ENCODE measurements at places on chromosomes 1 and 21.

DNA sequence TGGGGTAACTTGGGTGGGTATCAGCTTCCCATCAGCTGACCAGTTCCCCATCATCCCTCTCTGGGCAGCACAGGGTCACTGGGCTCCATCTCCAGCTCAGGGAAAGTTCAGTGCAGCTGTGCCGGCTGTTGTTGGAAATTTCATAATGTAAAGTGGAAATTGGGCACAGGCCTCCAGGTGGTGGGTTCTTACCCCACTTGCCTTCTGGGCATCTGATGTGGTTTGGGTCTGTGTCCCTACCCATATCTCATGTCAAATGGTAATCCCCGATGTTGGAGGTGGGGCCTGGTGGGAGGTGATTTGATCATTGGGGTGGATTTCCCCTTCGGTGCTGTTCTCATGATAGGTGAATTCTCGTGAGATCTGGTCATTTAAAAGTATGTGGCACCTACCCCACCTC, 59.7 kb upstream of the PSEN2 start:
- DNase-seq, result no peak

DNA sequence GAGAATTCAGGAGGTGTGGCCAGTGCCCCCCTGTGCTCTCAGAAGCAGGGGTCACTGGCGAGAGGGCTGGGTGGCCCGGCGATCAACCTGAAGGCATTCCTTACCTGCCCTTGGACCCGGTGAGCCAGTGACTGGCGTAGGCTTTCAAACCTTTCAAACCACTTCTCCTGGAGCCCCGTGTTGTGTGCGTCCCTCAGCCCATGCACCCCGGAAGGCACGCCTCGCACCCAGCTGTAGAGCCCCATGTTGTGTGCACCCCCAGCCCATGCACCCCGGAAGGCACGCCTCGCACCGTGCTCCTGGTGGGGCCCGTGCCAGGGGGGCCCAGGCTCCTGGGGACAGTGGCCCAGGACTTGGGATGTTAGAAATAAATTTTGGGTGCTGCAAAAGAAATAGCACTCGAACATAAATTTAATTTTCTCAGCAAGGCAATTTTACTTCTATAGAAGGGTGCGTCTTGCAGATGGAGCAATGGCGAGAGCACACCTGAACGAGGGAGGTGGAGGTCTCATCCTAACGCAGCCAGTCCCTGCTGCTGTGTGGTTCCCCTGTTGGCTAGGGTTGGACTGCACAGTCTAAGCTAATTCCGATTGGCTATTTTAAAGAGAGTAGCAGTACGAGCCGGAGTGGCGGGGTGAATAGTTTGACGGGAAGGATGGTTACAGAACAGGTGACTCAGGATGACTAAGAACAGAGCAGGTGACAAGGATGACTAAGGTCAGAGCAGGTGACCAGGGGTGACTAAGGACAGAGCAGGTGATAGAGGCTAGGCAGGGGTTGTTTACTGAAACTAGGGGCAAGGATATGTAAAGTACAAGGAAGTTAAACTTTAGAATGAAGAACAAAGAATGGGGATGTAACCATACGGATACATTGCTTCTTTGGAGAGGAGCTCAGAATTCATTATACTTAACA, 47.4 kb downstream of the PRKCZ start:
- DNase-seq, result no peak

GRCh38 chr1:97832481-97832880, 88.4 kb downstream of the DPYD start:
- no peak for DNase-seq

DNA sequence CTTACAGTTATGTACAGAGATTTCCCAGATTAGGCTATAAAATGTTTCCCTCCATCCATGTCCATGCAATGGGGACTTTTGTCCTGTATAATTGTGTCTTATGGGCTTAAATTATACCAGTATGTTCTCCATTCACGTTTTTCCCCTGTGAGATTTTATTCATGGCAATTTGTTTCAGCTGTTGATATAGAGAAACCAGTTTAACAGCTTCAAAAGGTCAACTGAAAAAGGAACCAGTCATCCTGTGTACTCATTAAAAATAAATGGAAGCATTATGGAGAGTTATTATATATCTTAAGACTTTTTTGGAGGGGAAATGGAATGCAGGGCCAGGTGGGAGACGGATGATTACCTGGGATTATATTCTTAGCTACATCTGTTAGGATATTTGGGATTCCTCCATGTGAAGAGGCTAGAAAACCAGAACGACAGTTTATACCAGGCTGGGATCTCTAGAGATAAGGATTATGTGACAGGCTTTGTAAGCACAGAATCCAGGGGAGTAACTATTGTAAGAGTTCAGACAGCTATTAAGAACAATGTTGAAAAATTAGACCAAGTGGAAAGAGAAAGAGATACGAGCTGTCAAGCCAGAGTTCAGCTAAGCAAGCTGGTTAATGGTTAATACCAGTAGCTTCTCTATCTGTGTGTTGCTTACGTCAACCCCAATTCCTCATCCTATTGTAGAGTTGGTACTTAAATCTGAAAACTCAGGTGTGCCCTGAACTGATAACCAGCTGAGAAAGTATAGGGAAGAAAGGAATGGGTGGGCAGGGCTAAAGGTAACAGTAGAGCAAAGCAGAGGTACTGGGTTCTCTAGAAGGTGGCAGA, 12.4 kb upstream of the ZNF697 start:
- DNase-seq, result no peak

DNA sequence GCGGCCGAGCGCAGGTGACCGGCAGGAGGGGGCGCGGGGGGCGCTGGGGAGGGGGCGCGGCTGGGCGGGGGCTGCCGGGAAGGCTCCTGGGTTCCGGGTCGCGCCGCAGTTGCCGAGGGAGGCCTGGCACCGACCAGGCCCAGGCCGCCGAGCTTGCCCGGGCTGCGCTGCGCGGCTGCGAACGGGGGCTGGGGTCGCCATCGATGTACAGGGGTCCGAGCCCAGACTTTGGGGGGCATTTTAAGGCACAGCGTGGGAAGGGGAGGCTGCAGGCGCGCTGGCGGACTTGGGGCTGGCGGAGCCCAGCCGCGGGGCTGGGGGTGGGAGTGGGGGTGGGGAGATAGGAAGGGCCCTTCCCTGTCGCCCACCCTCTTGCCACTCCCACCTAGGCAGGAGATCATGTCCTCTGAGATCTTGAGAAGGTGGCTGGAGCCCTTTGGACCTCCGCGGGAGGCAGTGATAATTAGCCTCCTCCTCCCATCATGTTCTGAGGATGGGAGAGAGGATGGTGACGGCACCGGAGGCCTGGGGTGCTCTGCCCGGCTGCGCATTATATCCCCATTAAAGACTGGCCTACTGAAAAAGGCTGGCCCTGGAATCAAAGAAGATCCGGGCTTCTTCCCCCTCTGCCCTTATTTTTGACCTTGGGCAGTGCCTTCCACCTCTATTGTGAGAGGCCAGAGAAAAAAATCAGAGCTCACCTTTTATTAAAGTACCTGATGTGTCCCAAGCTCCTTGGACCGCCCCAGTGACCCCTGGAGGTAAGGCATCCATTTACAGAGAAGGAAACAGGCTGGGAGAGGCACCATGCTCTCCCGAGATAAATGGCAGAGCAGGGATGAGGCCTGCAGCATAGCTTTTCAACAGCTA, 497 bp downstream of the FBXO44 start:
- DNase-seq, result no peak

- peak; percentile 49 for DNase-seq
Measured at GRCh38 chr1:54287176-54287650, 87.2 kb downstream of the MRPL37 start.

GRCh38 chr21:36806103-36806502, 107.2 kb downstream of the SIM2 start:
- no peak for DNase-seq

GRCh38 chr1:244388961-244389360, 62.7 kb downstream of the ADSS2 start:
- DNase-seq, result no peak

DNA sequence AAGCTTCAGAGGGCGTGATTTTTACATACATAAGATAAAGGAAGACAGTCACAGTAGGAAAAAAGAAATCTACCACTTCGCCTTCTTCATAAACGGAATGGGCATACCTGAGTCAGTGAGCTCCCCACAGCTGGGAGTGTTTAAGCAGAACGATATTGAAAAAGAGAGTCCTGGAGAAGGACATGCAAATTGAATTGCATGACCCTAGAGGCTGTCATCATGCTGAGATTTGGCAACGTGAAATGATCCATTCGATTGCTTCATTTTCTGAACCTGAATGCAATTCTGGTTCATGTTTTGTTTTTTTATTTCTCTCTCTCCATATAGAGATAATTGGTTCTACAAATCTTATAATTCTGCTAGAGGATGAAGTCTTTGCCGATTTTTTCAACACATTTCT, 3.7 kb downstream of the RGSL1 start:
- no peak for DNase-seq

DNA sequence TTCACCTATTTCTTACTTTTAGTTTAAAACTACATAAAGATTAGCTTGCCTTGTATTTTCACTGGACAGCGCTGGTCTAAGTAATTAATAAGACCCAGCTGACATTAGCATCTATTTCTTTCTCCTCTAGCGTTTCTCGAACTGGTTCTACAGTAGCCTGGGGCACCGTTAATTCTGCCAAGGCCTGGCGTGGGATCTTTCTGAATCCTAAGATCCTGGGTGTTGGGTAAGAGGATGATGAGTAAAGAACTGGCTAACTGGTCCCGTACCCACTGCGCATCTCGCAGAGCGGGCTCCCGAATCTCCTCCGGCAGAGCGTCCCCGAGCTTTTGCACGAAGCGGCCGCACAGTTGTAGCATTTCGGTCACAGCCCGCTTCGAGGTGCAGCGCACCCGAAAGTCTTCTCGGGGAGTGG, 309 bp downstream of the NSL1 start:
- DNase-seq, result no peak

GRCh38 chr1:107116306-107116790, 24.5 kb upstream of the NTNG1 start:
- no peak for DNase-seq

GRCh38 chr1:18957136-18957521, 653 bp upstream of the IFFO2 start:
- DNase-seq, result no peak

DNA sequence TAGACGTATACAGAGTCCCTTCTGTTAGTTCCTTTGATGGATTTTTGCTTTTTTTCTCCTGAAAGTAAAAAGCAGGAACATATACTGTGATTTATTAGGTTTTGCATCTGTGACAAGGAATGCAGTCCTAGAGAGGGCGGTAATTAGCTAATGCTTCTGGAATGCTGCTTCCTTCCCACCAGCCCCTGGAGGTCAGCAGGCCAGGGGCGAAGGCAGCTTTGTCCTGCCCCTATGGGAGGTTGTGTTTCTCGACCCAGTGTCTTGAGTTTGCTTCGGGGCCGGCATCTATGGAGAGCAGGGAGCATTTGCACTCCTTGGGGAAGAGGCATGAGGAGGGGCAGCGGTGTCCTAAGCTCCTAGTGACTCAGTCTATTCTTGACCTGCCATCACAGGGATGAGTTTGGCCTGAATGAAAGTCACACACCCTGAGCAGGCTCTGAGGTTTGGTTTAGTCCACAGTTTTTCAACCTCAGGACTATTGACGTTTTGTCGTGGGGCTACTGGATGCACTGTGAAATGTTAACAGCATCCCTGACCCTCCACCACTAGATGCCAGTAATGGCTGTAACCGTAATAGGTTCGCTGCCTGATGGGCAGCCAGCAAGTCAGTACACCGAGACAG, 85.0 kb upstream of the KCNJ15 start:
- no peak for DNase-seq

GRCh38 chr21:39675993-39676661, 63.4 kb downstream of the B3GALT5 start:
- DNase-seq, result no peak

DNA sequence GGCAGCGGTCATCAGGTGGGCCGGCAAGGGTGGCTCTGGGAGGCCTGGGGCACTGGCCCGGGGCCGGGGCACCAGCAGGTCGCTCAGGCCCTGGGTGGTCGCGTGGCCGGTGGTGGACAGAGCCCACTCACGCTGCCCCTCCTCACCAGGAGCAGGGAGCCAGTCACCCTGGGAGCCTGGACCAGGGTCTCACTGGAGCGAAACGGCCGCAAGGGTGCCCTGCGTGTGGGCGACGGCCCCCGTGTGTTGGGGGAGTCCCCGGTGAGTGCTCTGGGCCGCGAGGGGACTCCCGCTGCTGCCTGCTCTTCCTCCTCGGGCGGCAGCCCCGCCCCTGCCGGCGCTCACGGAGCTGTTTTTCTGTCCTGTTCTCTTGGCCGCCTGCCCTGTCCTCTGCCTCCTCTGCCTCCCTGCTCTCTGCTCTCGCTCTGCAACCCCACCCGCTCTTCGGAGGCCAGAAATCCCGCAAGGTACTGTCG, 23.5 kb downstream of the RNF223 start:
- no peak for DNase-seq

GRCh38 chr1:11943619-11944018, 9.1 kb downstream of the PLOD1 start:
- DNase-seq, result no peak

- no peak for DNase-seq
Measured at GRCh38 chr1:209428241-209428921, 155.1 kb upstream of the CAMK1G start.

DNA sequence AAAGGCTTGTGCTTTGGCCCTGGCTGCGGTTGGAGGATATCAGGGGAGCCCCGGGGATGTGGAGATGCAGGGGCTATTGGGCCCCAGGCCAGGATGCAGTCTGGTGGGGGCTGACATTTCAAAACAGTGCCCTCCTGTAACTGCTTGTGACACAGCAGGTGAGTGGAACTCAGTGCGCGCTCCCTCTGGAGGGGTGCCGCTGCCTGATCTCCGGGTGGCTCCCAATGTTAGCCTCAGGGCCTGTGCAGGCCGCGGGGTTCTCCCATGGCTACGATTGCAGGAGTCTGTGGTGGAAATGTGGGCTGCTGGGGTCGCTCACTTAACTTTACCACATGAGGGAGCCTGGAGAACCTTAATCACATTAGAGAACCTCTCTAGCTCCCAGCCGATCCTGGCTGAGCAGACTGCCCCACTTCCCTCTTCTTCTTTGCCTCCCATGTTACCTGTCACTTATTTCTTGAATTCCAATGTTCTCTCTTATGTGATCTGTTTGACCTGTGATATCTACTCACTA, 163.2 kb downstream of the FMN2 start:
- no peak for DNase-seq

DNA sequence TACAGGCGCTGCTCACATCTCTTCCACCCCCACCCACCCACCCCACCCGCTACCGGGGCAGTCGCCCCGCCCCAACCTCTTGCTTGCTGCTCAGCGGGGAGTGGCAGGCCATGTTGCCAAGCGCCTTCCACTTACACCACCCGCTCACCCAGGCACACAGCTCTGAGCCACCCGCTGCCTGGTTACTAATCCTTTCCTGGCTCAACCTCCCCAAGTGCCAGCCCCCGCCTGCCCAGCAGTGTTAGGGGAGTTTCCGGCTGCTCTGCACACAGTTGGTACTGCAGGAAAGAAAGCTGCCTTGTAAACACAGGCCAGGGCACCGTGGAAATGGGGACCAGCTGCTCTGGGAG, 56.2 kb downstream of the LACTBL1 start:
- no peak for DNase-seq

Data from CD4-positive, alpha-beta T cell treated with Interleukin-21 for 1 hour (primary cell).